CD4-positive, alpha-beta T cell treated with Interleukin-17A for 1 hour (primary cell): ENCODE measurements at places on chromosomes 5 and 9.

DNA sequence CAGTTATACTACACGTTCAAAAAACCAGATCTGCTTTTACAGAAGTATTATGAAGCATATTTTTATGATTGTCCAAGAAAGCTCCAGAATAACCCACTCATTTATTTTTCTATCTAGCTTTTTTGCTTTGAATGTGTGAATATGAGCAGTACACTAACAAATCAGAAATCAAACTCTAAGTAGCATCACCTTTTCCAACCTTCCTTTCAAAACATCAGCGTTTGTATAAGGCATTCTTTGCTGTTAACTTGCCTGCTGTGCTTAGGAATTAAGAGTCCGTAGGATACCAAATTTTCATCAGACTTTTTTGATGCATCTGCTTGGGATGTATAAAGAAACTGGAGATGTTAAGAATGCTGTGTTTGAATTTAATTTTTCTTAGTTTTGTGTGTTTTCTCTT, 3.8 kb downstream of the TLE4 start:
- DNase-seq: no peak

DNA sequence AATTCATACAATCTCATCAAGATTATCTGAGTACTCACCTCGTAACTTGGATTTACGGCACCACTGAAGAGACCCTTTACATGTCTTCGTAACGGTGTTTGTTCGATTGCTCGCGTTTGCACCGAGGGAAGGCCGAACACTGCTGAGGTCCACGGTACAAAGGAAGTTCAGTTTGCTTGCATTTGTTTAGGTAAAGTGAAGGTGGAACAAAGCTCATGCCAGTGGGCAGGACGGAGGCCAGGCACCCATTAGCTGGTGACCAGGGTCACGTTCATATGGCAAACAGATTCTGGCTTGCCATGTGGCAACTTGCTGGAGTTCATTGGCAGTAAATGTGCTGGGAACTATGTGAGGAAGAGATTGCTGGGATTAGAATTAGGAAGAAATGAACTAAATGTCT, 164.8 kb downstream of the MACROH2A1 start:
- DNase-seq: no peak

DNA sequence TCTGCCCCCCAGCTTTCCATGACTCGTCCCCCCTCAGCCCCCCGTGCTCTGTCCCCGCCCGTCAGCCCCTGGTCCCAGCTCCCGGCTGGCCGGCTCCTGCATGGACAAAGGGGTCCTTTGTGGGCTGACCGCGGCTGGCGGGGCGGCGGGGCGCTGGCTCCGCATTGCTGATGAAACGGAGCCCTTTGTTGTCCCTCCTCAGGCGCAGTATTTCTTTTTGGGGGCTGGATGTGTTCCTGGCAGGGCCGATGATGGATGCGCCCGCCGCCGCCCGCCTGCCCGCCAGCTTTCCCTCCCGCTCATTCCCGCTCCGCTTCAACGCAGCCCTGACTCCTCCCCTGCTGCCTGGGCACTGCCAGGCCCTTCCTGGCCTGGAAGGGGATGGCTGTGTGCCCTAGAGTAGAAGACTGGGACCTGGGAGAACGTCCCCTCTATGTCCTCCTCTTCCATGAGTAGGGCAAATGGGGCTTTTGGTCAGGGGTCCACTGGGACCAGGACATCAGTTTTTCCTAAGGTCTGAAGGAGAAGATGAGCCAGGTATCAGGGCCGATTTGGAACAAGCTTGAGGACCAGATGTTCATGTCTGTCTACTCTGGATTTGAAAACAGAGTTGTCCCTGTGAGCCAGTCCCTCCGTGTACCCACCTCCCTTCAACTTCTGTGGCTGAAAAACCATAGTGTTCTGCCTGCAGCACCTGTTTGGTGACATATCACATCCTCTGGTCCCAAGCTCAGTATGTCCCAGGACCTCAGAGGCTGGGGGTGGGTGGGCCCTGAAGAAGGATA, 29.0 kb downstream of the CXXC5 start:
- DNase-seq: no peak

DNA sequence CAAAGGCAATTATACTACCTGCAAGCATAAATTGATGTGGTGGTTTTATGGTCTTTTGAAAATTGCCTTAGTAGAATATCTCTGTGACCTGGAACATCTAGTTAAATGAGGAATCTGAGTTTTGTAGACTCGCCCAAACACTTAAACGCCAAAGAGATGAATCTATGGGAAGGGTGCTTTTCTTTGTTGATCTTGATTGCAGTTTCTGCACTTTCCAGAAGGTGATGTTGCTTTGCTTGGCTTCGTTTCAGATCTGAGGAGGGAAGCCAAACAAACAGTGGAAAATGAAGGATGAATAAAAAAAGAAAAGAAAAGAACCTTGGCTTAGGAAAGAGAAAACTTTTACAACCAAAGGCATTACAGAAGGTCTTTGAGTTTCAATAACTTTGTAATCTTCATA, 1021.2 kb downstream of the NR2F1-AS1 start:
- no peak for DNase-seq

DNA sequence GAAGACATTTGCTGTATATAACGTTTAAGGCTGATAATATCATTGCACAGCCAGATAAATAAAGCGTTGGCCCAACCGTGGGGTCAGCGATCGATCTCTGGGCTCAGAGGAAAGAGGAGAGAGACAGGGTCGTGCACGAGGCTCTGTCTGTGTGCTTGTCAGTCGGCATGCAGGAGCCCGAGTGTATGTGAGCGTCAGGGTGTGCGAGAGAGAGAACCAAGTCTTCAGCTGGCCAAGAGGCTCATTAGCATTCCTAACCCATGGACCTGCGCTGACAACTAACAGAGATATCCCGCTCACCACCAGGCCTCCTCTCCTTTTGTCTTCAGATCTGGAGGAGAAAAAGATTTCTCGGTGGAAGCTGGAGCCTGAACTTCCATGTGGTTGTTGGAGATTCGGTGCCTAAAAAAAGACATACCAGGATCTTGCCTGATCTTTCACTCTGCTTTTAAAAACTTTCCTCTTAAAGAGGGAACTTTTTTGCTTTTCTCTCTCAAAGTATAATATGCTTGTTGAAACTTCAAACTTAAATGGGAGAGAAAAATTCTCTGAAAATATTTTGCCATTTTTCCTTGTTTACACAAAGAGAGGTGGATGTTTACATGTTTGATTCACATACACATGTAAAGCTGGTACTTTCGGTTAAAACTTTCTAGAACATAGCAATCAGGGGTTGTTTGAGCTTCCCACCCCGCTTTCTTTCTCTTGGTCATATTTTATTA, 16.5 kb downstream of the NR2F1 start:
- no peak for DNase-seq

- no peak for DNase-seq
Measured at GRCh38 chr5:63049935-63050334, 471.3 kb downstream of the LRRC70 start.

DNA sequence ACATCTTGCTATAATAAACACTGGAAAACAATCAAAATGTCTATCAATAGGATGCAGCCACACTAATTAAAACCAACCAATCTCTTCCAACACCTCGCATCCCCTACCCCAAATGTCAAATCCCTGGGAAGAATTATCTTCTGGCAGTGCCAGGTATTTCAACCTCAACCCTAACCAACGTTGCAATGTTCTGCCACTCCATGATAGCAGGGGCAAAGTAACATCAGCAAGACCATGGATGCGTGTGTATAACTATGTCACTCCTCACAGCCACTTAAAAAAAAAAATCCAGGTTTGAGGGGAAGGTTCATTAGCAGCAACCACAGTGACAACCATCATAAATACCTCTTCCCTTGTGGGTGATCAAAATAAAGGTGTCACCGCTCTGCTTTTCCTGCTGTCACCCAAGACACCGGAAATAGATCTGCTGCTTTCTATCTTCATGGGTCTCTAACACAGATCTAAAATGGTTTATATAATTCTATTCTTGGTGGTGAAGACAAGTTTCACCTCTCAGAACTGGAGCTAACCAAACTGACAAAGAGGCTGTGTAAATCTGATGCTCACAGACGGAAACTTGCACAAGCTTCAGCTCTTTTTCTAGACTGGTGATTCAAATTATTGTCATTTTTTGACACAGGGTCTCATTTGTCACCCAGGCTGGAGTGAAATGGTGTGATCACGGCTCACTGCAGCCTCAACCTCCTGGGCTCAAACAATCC, 9.9 kb downstream of the HSPA9 start:
- peak; percentile 84 for DNase-seq

- no peak for DNase-seq
Measured at GRCh38 chr5:74556631-74557595, 83.6 kb downstream of the ENC1 start.

- no peak for DNase-seq
Measured at GRCh38 chr5:1668141-1668721, 131.4 kb downstream of the MRPL36 start.

GRCh38 chr5:74212336-74212735, 428.2 kb downstream of the ENC1 start:
- no peak for DNase-seq

- DNase-seq: no peak
Measured at GRCh38 chr5:157659868-157660660, 7.8 kb upstream of the SOX30 start.

DNA sequence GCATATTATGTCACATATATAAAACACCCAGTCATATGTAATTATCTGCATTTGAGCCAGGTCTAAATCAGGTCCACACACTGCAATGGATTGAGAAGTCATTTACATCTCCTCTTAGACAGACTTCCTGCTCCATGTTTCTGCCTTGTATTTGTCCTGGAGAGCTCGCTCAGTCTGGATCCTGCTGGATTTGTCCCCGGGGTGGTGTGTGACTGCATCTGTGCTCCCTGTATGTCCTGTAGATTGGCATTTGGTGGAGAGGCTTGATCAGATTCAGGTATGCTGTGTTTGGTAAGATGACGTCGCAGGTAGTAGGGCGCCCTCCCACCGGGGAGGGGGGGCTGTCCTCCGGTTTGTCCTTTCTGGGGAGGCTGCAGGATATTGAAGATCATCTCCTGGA, 33.6 kb upstream of the IER5L start:
- DNase-seq: no peak

- DNase-seq: no peak
Measured at GRCh38 chr5:176180339-176180738, 57.9 kb upstream of the SIMC1 start.

DNA sequence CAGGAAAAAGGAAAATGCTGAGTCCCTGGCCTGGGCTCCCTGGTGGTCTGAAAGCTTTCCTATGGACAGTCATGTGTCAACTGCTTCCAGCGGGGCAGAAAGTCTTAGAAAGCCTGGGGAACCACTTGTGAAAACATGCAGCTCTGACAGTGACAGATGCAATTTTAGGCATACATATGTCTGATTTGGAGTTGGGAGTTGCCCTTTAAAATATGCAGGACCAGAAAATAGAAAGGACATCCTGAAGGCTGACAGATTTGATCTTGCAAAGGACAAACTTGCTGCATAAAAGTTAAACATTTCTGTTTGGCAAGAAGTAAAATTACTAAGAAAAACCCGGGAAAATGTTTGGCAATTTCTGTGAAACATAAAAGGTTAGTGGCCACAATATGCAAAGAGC, 23.8 kb downstream of the GADD45G start:
- DNase-seq: no peak

GRCh38 chr9:128271112-128271511, 4.7 kb downstream of the GOLGA2 start:
- DNase-seq: no peak

DNA sequence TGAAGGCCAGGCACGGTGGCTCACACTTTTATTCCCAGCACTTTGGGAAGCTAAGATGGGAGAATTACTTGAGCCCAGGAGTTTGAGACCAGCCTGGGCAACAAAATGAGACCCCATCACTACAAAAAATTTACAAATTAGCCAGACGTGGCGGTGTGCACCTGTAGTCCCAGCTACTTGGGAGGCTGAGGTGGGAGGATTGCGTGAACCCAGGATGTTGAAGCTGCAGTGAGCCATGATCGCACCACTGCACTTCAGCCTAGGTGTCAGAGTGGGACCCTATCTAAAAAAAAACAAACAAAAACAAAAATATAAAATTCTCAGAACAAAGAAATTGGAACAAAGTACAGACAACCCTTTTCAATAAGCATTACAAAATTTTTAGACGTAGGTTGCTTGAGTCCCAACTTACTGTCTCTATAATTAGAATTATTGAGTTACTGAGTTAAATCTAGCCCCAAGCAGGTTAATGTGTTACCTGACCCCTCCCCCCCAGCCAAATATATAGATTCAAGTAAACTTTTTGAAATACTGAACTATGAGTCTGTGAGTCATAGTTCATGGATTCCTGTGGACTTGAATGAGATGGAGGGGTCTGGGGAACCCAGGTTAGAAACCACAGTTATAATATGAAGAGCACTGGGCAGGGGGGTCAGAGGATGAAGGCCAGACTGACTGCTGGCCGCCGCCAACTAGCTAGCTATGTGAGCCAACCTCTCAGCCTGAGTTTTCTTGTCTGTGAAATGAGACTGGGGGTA, 173.1 kb downstream of the AOPEP start:
- no peak for DNase-seq

GRCh38 chr9:8860086-8860485, 1060.5 kb upstream of the DMAC1 start:
- no peak for DNase-seq

GRCh38 chr5:126610160-126610559, 9.4 kb downstream of the PHAX start:
- DNase-seq: no peak

DNA sequence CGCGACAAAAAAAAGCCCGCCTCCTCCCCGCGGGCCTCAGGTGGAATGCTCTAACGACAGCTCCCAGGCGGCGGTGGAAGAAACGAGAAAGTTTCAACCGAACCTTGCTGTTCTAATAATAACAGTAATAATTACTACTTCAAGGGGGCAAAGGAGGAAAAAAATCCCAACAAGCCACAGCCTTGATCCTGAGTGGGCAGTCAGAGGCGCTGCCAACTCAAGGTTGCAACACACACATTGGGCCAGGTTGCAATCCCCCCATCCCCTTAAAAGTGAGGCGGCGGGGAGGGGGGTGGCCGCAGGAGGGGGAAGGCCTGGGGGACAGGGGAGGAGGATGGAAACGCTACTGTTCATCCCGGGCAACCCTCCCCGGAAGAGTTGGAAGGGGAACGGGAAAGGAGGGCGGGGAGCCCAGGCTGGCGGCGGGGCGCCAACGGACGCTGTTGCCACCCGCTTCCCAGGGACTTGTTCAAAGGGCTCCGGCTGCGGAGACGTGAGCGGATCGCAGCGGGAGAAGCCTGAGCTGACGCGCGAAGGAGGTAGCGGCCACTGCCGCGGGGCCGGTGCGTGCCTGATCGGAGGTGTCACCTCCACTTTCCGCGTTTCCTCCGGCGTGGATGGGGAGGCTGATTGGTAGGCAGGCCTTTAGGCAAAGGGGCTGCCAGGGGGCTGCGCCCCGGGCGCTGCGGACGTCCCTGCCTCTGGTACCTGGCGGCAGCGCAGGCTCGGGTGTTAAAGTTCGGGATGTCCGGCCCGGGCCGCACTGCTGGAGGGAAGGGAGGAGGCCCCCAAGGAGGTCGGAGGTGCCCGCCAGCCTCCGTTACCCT, 647 bp downstream of the SMARCA2 start:
- DNase-seq: peak; percentile 53

GRCh38 chr5:57338068-57338867, 144.3 kb downstream of the ACTBL2 start:
- peak; percentile 21 for DNase-seq

- DNase-seq: no peak
Measured at GRCh38 chr5:91183743-91184142, 199.4 kb downstream of the ARRDC3 start.
